ENCODE measurements at places on chromosomes 1 and 21. TPM values are rescaled to one million over a fixed set of nuclear protein-coding genes. Genes with fewer than 3 reads are reported as not detected.

The ASPM gene
- 5.1 TPM for total RNA-seq

The HUNK gene
- under 0.01 TPM for total RNA-seq

The HES2 gene
- not detected for total RNA-seq

The RGS16 gene
- 0.29 TPM for total RNA-seq

The SNX7 gene
- 78.9 TPM for total RNA-seq

The FAM72D gene
- total RNA-seq, result under 0.01 TPM

The DCST2 gene
- total RNA-seq, result not detected

The GRIK3 gene
- not detected for total RNA-seq

The TRAF5 gene
- 15.9 TPM for total RNA-seq
